ENCODE measurements at places on chromosomes 2 and 18. TPM values are rescaled to one million over a fixed set of nuclear protein-coding genes. Genes with fewer than 3 reads are reported as not detected.

OTOS gene
- total RNA-seq = not detected

ABCG8 gene
- not detected for total RNA-seq

ITM2C gene
- total RNA-seq = 82.8 TPM

MAP2 gene
- 1.5 TPM for total RNA-seq

KCNF1 gene
- 29.8 TPM for total RNA-seq

KANSL1L gene
- total RNA-seq = 0.66 TPM

C1GALT1C1L gene
- 2.6 TPM for total RNA-seq

RAB6C gene
- not detected for total RNA-seq

RGPD4 gene
- not detected for total RNA-seq

INHA gene
- total RNA-seq = 0.52 TPM

Measured in A549 treated with AZD2906 at 1 μM for 4 hours (cell line).